ENCODE measurements at places on chromosomes 4 and X.

- DNase-seq: no peak
These were observed 18.1 kb downstream of the FNIP2 start for GRCh38 chr4:158786955-158787354.

DNA sequence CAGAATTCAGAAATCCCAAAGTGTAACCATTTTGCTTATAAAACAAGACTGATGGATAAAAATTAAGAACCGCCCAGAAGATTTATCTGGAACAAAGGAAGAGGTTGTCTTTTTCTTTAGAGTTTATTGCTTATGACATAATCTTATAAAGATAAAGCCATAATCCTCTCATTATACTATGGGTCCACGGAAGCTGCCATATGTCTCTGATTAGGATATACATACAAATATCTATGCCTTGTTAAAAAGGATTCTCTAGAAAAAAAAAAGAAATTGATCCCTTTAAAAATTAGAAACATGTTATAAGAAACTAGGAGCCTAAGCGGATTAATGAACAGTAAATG is 70.5 kb downstream of the RELL1 start:
- no peak for DNase-seq

DNA sequence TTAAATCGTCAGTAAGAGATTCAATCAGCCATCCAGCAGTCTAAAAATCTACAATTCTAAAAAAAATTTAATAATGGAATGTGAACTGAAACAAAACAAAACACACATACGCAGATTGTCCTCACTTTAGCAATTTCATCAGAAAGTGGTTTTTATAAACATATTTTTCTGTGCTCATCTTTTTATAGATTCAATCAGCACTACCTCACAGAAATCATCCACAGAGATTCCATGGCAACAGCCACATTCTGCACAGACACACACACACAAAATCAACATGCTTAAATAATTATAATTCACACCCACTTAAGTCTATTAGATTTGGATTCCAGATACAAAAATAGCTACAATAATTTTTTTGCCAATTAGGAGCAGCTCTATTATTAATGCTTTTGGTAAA is 149.0 kb upstream of the KCNIP4 start:
- no peak for DNase-seq

DNA sequence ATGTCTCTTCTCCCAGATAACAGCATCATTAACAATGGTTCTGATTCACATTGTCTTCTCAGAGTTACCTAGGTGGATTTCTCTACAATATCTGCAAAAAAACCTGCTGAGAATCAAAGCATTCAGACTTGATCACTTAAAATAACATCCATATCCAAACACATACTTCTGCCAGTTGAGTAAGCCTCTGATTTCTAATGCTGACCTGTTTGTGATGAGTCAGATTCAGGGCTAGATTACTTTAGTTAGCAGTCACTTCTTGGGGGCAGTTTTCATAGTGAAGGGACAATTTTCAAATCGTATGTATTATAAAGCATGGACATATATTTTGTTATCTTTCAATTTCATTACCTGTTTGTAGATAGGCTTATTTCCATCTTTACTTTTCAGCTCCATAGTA is 35.5 kb downstream of the CCNI start:
- DNase-seq: no peak

GRCh38 chr4:147723326-147723725 is 8.6 kb upstream of the ARHGAP10 start:
- DNase-seq: no peak

GRCh38 chr4:41644288-41644914 is 104.1 kb downstream of the PHOX2B start:
- no peak for DNase-seq

- no peak for DNase-seq
These were observed 243.9 kb upstream of the GYPA start for GRCh38 chr4:144384408-144384807.

GRCh38 chr4:86560447-86560846 is 33.7 kb upstream of the PTPN13 start:
- no peak for DNase-seq

DNA sequence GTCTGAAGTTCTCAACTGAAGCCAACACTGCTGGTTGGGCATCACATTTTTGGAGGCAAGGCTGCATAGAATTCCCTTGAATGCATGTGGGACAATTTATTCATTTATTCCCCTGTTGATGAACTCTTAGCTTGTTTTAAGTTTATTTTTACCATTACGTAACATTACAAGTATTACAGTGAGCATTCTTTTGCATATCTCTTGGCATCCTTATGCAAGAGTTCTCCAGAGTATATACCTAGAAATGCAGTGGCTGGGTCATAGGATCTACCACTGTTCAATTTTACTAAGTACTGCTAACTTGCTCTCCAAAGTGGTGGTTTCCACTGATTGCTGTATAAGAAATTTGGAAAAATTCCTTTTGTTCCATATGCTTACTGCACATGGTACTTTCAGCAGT is 66.5 kb downstream of the UCHL1 start:
- DNase-seq: no peak

- no peak for DNase-seq
These were observed 268.8 kb upstream of the RASGEF1B start for GRCh38 chr4:81740487-81740886.

DNA sequence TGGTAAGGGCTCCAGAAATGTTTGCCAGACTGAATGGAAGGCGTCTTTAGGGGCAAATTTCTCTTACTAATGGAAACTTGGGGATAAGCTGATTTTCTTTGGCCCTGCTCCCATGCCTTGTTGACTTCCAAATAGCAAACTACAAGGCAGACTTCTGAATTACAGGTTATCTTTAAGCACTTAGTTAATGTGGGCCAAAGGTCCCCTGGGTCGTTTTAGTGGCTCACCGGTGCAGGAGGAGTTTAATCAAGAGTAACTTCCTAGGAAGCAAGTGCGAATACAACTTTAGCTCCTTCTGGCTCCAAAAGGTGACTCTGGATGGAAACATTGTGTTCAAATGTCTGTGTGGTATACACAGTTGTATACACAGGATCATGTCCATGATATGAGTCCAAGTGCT is 323.6 kb downstream of the SLITRK2 start:
- no peak for DNase-seq

GRCh38 chrX:45727761-45728160 is 527.1 kb upstream of the DIPK2B start:
- DNase-seq: no peak

GRCh38 chr4:87716371-87717265 is 66.5 kb downstream of the DMP1 start:
- DNase-seq: no peak

- DNase-seq: no peak
These were observed 1110.5 kb downstream of the RAPGEF2 start for GRCh38 chr4:160213366-160213765.

DNA sequence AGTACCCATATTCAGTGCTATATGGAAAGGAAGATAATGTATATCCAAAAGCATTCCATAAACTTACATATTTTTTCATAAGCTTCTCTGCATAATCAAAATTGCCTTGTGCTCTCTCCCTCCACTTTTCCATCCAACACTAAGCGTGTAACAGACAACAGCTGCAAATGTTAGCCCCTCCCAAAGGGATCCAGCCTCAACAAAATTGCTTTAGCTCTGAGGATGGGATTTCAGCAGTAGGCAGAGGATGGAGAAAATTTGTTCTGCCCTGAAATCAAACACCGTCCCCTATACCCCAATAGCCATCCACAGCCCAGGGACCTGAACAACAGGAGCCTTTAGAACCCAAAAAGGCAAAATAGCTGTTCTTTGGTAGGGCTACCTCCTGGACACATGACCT is 28.8 kb upstream of the FGF13 start:
- no peak for DNase-seq

DNA sequence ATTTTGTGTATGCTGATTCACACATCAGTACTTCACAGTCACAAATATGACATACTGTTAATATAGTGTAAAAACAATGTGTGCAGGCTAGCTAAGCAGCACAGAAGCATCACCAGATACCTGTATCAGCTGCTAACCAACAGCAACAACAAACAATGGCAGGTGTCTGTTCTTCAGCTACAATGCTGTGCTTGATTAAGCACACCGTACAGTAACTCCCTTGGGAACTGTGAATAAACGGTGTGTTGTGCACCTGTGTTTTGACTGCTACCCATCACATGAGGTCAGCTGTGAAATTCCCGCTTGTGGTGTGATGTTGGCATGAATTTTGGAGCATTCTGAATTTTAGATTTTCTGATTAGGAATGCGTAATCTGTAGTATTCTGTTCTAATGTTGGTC is 379.7 kb upstream of the FAT1 start:
- no peak for DNase-seq

DNA sequence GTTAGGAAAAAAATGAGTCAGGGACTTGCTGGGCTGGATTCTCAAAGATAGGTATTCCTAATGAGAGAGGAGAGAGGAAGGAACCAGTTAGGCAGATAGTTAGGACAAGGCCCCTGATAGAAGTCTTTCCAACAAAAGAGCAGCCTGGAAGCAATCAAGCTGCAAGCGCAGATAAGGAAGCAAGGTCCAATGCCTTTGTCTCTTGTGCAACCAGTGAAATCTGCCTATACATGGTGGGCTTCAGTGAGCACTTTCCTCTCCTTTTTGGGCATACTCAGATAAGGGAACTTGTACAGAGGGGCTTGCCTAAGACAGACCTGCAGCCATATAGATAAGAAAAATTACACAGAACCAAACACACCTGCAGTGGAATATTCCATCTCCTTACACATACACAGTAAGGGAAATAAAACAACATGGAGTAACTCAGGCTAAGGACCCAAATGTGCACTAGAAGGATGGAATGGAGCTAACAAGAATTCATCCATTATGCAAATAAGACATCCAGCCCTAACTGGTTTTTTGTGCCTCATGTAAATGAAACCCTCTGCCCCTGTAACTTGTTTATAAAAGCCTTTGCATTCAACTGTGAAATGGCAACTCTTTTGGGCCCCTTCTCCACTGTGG is 68.8 kb downstream of the PCDH18 start:
- no peak for DNase-seq

GRCh38 chr4:131978120-131978519 is 1171.0 kb upstream of the PCDH10 start:
- no peak for DNase-seq

DNA sequence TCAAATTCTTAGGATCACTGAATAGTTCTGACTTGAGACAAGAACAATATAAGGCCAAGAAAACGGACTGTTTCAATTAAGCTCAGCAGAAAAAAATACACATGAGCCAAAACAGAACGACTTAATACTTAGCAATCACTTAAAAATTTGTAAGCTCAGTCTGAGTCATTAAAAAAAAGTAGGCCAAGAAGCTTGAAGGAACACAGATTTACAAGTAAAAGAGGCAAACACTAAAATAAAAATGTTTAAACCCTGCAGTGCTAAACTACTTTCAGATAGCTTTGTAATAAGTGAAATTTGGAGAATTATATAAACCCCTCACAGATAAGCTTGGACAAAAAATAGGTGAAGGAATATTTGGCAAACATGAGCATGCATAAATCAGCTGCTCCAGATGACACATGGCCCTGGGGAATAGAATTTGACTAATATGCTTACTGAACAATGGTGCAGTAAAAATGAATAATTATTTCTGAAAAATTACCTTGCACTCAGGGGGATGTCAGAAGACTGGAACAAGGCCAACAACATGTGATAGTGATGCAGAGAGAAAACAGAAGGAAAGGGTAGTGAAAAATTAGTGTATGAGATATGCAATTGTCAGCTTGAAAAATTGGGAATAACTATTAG is 49.6 kb downstream of the LNX1 start:
- DNase-seq: no peak

- DNase-seq: no peak
These were observed 509.0 kb downstream of the KLHL13 start for GRCh38 chrX:117607561-117607960.

GRCh38 chrX:413322-414201 is 26.9 kb upstream of the PPP2R3B start:
- no peak for DNase-seq

DNA sequence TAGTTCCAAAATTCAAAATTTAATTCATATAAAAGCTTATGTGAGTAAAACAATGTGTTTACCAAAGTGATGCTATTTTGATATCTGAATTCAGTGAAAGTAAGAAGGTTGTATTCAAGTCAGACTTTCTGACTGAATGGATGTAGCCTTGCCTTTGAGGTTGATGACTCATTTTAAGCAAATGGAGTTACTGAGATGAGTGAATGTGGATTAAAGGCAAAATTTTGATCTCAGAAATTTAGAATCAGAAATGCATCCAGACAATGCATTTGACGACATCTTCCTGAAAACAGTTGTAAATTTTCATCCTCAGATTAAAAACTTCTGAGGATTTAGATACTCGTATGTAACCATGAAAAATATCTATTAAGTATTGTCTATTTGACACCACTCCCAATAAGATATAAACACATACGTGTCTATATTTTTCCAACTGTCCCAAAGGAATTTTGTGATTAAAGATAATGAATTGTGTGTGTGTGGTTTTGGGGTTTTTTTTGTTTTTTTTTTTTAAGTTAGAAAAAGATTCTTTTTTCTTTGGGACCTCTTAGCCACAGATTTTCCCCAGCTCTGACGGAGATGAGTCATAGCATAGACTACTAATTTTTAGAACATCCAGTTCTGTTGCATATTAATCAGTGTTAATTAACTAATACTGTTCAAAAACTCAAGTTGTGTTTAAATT is 34.4 kb downstream of the NFKB1 start:
- no peak for DNase-seq

GRCh38 chrX:10381193-10381592 is 224.4 kb downstream of the CLCN4 start:
- no peak for DNase-seq

GRCh38 chrX:104315555-104315954 is 60.8 kb upstream of the ESX1 start:
- no peak for DNase-seq

GRCh38 chr4:185898413-185898812 is 86.4 kb upstream of the SORBS2 start:
- DNase-seq: no peak

DNA sequence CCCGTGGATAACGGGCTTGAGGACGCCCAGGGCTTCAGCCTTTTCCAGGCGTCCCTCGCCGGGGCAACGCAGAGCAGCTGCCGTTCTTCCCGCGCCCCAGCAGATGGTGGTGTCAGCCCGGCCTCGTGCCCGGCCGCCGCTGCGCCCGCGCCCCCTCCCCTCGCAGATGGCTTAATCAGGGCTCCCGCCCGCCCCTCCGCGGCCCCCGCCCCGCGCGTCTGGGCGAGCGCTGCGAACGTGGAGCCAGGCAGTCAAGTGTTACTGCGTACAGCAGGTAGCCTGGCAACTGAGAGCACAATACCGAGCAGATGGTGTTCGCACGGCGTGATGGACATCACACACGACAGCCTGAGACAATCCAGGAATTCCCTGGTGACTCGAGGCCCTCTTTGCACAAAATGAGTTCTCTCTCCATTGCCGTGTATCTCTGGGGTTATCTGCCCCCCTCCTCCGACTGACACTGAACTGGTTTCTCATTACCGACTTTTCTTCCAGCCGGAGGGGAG is 69.3 kb downstream of the MGST2 start:
- DNase-seq: peak; percentile 39

GRCh38 chrX:71996136-71996535 is 85.5 kb downstream of the NHSL2 start:
- DNase-seq: no peak

- no peak for DNase-seq
These were observed 215.3 kb upstream of the TTC29 start for GRCh38 chr4:147160908-147161513.
